ENCODE measurements at places on chromosomes 7 and 10.

DNA sequence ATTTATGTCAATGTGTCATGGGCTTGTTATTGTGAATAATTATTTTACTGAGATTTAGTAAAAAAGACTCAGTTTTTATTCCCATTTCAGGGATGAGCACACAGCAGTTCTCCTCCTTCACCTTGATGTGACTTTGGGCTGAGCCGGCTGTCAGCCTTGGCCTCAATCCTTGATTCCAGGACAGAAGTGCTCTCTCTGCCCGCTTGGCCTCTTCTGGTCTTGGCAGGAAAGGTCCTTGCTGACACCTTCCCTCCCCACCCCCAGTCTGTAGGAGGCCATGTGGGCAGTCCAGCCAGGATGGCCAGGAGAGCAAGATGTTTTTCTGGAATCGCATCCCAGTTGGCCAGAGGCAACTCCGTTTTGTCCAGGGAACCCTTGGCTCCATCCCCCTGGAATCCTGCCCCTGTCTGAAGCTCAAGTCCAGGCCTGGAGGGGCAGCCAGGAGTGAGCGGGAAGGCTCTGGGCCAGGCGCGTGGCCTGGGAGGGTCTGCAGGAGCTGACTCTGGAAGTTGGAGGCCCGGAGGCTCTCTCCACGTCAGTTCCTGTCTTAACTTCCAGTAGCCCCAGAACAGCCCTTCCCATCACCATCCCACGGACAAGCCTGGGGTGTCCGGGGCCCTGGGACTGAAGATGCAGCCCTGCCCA, 100.9 kb downstream of the PDGFA start:
- no peak for DNase-seq

GRCh38 chr10:11035301-11035991, 17.8 kb downstream of the CELF2 start:
- peak; percentile 80 for DNase-seq

DNA sequence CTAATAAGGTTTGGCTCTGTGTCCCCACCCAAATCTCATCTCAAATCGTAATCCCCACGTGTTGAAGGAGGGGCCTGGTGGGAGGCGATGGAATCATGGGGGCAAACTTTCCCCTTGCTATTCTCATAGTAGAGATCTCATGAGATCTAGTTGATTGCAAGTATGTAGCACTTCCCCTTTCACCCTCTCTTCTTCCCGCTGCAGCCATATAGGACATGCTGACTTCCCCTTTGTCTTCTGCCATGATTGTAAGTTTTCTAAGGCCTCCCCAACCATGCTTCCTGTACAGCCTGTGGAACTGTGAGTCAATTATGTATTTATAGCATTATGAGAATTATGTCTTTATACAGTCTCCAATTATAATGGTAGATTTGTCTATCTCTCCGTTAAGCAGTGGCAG, 594.5 kb downstream of the ACTR3B start:
- no peak for DNase-seq

GRCh38 chr10:50431133-50431532, 179.8 kb upstream of the ASAH2 start:
- DNase-seq = peak; percentile 55

- no peak for DNase-seq
Observed at GRCh38 chr10:133100706-133101415, 13.1 kb downstream of the ADGRA1 start.

DNA sequence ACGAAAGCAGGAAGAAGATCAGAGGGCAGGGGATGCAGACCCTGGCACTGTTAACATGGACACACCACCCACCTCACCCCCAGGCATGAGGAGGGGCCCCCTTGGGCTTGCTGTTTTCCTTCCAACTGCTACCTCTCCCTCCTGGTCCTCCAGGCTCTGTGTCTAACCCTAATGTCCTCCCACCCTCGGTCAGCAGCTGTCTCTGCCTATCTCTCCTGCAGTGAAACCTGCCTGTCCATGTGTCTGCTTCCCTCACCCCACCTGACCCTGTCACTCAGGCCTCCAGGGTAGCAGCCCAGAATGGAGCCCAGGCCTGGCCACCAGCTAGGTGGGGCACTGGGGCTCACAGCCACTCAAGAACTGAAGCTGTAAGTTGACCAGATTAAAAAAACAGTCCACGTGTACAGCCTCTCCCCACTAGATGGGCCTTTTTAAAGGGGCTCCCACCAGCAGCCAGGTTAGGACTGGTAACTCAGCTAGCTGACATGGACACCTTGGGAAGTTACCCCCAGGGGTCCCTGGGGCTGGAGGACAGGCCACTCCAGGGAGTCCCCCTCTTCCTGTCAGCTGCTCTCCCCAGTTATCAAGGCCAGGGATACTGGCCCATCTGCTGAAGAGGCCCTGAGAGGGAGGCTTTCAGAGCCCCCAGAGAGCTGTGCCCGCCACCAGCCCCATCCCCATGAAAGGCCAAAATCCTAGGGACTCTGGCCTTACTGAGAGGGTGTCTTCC, 1.5 kb downstream of the SMARCD3 start:
- no peak for DNase-seq

Measured in fibroblast of skin of right biceps (primary cell).